CD4-positive, alpha-beta T cell treated with Interferon alpha-2 for 1 hour (primary cell): ENCODE measurements at places on chromosomes 5 and 9.

DNA sequence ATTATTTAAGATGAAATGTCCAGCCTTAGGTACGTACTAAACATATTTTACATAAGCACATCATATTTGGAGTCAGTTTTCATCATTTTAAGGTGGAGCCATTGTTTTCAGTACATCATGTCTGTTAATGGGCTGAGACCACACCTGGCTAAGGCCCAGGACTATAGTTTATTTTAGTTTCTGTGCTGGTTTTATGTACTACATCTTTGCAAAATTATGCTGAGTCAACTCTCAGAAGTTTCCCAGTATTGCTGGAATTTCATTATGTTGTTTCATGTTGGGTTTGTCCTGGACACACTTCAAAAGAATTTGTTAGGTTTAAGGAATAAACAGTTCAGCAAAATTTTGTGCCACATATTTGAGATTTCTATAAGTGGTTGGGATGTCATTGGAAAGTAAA, 171.2 kb downstream of the CCDC171 start:
- DNase-seq, result no peak

DNA sequence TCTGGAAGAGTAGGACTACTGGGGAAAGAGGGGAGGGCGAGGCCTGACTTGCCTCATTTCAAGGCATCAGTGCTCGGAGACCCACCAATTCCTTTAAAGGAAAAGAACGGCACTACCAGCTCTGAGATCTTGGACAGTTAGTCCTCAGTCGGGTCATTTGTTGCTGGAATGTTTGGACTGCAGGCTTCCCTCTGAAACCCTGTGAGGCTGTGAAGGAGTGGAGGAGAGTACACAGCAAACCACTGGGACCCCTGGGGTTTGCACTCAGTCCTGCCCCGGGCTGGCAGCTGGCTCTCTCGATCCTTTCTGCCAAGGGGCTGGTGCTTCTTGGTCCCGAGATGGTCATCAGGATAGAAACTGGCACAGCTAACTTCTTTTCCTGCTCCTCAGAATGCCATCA, 194.5 kb downstream of the TRIO start:
- no peak for DNase-seq

DNA sequence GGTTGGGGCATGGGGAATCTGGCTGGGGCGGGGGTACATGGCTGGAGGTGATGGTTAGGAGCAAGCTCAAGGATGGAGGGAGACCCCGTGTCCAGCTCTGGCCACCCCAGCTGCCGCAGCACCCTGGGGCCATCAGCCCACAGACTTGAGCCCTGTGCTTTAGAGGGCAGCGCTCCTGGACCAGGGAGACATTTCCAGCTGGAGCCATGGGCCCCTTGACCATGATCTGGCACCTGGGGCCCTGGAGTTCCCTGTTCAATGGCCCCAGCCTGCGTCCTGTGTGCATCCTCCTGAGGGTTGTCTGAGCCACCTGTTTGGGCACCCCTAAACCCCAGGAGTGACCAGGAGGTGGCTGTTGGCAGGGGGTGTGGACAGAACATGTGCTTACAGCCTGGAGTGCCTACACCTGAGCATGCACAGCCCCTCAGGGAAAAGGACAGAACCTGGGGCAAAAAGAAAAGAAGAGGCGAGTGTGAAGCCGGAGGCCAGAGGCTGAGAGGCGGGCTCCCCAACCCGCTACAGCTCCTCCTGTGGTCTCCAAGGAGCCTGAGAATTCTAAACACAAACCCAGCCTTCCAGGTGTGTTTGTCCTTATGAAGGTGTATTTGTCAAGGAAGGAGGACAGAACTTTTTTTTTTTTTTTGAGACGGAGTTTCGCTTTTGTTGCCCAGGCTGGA, 126.7 kb downstream of the C9orf50 start:
- DNase-seq, result no peak

GRCh38 chr9:69093471-69094103, 58.0 kb downstream of the FXN start:
- no peak for DNase-seq

- no peak for DNase-seq
Observed at GRCh38 chr5:131846536-131846935, 49.7 kb upstream of the FNIP1 start.

DNA sequence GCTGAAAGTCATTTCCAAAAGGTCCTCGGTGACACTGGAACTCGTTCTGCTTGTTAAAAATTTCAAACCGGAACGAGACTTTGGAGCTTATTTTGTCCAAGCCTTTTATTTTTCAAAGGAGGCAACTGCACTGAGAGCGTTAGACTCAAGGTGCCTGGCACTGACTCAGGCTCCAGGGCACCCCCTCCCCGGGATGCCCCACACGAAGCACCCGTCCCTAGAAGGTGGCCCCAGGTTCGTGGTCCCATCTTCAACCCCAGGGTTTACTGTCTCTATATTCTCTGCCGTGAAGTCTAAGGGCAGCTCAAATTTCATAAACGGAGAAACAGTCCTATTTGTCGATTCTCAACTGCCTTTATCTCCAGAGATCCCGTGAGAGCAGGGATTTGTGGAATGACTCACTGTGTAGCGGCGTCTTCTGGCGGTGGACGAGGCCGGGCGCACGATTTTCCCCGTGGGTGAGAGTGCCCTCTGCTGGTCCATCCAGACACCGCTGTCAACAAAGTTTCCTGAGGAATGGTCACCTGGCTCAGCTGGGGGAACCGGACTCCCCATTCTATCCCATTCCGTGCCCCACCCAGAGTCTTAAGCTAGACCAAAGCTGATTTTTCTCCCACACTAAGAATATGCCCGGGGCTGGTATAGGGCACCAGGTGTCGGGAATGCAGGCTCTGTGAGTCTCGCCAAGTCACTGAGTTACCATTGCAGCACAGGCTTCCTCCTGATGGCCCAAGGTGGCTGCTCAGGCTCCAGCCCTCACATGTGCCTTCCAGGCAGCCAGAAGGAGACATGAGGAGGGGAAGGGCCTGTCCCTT, 27.1 kb upstream of the SLC6A19 start:
- peak; percentile 28 for DNase-seq
